ENCODE measurements at places on chromosomes 1 and 21.

GRCh38 chr1:145846201-145846612, 777 bp downstream of the NUDT17 start:
- no peak for DNase-seq

DNA sequence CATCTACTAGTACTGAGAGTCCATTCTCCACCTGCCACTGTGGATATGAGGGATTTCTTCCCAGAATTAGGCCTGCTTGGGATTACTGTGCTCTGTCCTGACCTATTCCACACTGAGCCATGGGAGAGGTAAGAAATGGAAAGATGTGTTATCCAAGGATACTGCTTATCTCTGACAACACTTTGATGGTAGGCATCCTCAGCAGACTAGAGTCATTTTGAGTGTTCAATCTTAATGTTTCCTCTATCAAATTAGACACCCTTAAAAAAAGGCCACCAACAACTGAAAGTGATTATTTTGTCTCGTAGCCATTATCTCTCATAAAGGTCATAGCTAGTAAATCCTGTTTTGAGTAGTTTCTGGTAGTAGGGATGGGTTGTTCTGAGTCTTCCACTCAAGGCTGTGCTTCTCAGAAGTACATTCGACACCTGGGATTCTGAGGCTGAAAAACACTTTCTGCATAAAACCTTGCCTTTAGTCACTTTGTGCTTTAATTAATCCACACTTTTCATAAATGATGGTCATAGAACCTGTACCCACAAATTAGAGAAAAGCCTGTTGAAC, 8.8 kb downstream of the ATPAF1 start:
- DNase-seq: no peak

- peak; percentile 52 for DNase-seq
These were observed 45.8 kb upstream of the DMRTB1 start for GRCh38 chr1:53413175-53414001.

DNA sequence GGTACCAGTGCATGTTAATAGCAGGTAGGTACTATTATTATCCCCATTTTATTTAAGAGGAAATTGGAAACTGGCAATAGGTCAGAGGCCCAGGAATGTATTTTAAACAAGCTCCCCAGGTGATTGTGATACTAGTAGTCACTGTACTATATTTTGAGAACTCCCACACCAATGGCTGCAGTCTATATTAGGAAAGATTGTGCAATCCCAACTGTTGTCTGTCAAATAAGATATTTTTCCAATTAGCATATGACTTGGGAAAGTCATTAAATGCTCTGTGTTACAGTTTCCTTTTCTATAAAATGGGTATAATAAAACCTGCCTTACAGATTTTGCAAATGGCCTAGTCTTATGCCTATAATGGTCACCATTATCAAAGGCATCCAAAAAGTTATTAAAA, 94.2 kb upstream of the DMRTA2 start:
- no peak for DNase-seq

- DNase-seq: no peak
These were observed 158.2 kb downstream of the TGFBR3 start for GRCh38 chr1:91727763-91728162.

DNA sequence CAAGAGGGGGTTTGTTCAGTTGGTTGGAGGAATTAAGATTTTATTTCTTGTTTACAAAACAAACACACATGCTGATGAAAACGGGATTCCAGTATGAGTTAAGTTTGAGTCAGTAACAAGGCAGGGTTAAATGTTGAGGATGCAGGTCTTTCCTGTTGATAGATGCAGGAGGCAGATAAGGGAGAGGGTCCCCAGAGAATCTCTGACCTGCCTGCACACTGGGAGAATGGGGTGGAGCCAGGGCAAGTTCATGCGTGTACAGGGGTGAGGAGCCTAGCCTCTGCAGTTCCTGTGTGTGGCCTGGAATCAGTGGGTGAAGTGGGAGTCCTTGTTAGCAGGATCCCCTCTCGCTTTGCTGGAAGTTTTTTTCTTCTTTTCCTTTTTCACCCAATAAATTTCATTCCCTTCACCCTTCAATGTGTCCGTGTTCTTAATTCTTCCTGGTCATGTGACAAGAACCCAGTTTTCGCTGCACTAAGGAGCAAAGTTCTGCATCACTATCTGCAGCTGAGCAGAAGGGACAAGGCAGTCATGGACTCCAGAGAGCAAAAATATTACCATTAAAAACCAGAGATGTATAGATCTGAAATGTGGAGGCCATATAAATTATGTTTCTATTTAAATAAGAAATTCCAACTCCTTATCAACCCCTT, 69.9 kb upstream of the MARK1 start:
- no peak for DNase-seq

GRCh38 chr1:229022595-229023333, 248.1 kb upstream of the RAB4A start:
- no peak for DNase-seq

DNA sequence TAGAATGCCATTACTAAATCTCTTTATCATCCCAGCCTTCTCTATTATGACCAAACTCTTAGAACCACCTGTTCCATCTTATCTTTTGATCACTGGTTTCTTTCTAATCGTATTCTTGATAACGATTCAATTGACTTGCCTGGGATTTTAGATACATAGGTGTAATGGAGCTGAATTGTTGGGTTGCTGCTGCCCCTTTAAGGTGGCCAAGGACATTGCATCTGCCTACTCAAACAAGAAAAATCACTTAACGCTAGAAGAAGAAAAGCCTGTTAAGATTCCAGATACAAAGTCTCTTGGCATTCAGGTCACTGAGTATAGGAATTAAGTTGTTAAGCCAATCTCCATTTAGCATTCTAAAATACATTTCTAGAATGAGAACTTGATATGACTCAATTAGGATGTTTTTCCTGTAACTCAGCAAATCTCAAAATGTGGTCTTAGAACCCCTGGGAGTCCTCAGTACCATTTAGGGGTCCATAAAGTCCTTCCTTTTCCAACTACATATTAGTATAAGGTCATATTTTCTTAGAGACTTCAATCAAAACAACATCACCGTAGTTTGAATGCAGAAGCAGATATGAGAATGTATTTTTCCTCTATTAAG, 12.4 kb downstream of the NEXN start:
- DNase-seq: no peak

- no peak for DNase-seq
These were observed 14.0 kb upstream of the PAQR7 start for GRCh38 chr1:25889470-25889869.

- DNase-seq: no peak
These were observed 8.2 kb upstream of the SMCP start for GRCh38 chr1:152869808-152870419.

DNA sequence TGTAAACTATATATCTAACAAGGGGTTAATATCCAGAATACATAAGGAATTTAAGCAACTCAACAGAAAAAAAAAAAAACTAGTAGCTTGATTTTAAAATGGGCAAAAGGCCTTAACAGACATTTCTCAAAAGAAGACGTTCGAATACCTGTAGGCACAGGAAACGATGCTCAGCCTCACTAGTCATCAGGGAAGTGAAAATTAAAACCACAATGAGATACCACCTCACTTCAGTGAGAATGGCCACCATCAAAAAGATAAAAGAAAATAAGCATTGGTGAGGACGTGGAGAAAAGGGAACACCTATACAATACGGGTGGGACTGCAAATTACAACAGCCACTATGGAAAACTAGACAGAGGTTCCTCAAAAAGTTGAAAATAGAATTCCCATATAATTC, 37.3 kb downstream of the NPHP4 start:
- no peak for DNase-seq

- DNase-seq: no peak
These were observed 139.9 kb upstream of the KIAA0040 start for GRCh38 chr1:175332515-175332914.

DNA sequence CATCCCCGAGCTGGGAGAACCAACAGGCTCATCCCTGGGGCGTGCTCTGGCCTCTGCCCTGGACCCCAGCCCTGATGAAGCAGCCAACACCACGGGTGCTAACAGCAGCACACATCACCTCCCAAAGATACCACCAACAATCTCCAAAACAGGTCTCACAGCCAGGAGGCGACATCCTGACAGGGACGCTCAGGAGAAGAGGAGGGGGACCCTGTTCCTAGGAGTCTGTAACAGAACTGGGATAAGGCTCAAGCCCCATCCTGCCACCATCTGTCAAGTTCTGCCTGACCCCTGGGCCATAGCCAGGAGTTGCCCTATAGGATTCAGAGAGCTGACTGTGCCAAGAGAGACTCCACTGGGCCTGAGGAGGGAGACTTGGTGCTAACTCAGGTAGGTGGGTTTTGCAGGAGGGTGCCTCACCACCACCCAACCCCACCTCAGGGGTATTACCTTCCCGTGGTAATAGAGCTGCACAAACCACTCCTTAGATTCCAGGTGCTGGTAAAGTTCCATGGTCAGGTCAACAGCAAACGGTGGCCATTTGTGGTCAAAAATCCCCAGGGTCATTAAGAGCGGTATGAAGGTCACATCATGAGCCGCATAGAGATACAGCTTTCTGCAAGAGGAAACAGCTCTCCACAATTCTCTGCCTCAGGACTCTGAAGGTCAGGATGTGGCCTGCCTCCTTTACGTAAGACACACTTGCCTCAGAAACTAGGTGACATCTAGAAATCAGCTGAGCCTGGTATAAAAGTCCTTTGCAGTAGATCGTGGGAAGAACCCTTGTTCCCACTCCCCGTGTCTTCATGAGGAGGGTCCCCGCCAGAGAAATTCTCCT, 22.3 kb downstream of the ACP6 start:
- DNase-seq: peak; percentile 37

- no peak for DNase-seq
These were observed 1.7 kb upstream of the IBA57 start for GRCh38 chr1:228163776-228164519.

DNA sequence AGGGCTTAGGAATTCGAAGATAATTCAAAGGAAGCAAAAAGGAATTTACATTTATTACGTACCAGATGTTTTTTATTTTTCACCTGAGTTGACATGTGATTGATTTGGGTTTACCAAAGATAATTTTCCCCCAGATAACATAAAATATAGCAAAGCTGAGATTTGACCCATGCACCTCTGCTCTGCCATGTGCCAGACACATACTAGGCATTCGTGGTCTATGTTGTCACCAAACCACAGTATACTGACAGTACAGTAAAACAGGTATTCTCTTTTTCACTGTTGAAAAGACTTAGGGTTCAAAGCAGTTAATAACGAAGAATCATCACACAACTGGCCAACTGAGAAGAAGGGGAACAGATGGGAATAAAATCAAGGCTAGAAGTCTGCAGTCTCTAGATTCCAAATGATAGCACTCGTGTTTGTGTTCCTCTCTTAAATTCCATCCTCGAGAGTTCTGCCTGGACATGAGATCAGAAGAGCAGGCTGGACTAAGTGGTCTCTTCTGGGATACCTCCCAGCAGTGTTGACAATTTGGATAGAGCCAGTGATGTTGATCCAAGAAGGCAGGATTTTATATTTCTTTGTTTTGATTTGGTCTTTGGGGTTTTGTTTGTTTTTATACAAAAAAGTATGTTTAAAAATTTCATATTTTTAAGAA, 85.3 kb upstream of the RAVER2 start:
- DNase-seq: no peak

DNA sequence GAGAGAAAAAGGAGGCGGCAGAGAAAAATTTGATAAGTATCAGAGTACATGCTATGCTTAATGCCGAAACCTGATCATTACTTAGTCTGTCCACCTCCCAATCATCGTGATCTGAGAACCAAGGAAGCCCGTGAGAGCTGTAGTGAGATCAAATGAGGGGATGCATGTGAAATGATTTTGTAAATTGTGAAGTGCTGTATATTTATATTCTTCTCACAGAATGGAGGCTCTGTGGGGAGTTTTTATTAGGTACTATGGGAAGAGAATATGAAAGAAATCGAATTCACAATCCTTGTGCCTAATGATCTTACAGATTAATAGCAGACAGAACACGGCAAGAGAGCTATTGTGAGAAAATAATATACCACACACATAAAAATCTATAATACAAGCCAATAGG, 115.5 kb downstream of the LYPLAL1 start:
- DNase-seq: no peak

- DNase-seq: no peak
These were observed 518.6 kb upstream of the ZP4 start for GRCh38 chr1:238409191-238409850.

DNA sequence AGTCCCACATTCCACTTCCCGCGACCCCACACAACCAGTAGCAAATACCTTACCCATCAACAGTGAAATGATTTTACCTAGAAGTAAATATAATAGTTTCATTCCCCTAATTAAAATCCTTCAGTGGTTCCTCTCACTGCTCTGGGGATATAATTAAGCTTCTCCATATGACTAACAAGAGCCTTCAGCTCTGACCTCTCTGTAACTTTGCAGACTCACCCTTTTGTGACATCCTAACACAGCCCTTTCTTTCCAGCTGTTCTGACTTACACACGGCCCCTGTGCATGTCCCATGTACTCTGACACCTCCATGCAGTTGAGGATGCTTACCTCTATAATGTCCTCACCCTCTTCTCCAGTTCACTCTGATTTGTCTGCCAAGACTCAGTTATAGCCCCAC, 137.3 kb upstream of the SPAG17 start:
- no peak for DNase-seq

Measured in T-helper 22 cell (primary cell).